Fibroblast of villous mesenchyme (primary cell): ENCODE measurements at places on chromosomes 4 and X. TPM values are rescaled to one million over a fixed set of nuclear protein-coding genes. Genes with fewer than 3 reads are reported as not detected.

The SSX4 gene
- total RNA-seq, result not detected in 2 replicates

The PF4V1 gene
- not detected in 2 replicates for total RNA-seq

The APLN gene
- total RNA-seq, result under 0.01 TPM in 2 replicates

The ARX gene
- total RNA-seq, result not detected in 2 replicates

The OTUD5 gene
- total RNA-seq, result 24.2 and 28.5 TPM in 2 replicates

The ZCCHC18 gene
- total RNA-seq, result 0.43 and 0.64 TPM in 2 replicates

The TBX22 gene
- total RNA-seq, result not detected in 2 replicates

The AWAT2 gene
- not detected in 2 replicates for total RNA-seq

The ZAR1 gene
- under 0.01 TPM in 1 of 2 replicates, not detected in the other for total RNA-seq

The PPEF1 gene
- not detected in 2 replicates for total RNA-seq

The CFAP99 gene
- total RNA-seq, result not detected in 2 replicates

The HSFX4 gene
- not detected in 2 replicates for total RNA-seq

The TRMT2B gene
- total RNA-seq, result 13.2 and 13.4 TPM in 2 replicates

The PLCXD1 gene
- 8.2 and 13.2 TPM in 2 replicates for total RNA-seq

The DMRTC1 gene
- not detected in 2 replicates for total RNA-seq
